Activated T-helper 1 cell treated with anti-CD3 and anti-CD28 coated beads, Interleukin-2, amount 50 U/mL, for 16 hours (primary cell): ENCODE measurements at places on chromosomes 4 and X.

GRCh38 chrX:71160475-71160874 lies 15.8 kb downstream of the NLGN3 start:
- DNase-seq = no peak

- no peak for DNase-seq
These were observed 751 bp upstream of the RGS12 start for GRCh38 chr4:3291969-3292570.

GRCh38 chr4:174742561-174742960 lies 86.5 kb downstream of the GLRA3 start:
- DNase-seq = no peak

- DNase-seq = no peak
These were observed 128.3 kb downstream of the MANBA start for GRCh38 chr4:102632241-102633065.

DNA sequence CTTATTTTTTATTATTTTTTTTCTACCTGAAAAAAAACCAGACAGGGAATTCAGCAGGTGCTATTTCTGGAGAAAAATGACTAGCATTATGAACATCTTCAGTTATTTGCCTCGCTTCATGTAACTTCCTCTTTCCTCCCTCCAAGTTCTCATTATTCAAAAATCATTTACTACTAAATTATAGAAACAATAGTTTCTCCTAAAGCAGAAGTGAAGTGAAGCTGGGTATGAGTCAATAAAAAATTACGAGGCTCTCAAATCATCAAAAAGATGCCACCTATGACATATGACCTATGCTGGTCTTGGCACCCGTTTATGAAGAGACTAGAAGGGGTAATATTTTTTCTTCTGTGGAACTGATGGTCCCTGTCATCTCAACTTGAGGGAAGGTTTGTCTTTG lies 145.0 kb upstream of the AADAT start:
- no peak for DNase-seq

- DNase-seq = no peak
These were observed 1.8 kb downstream of the PNMA5 start for GRCh38 chrX:152992115-152992514.

- no peak for DNase-seq
These were observed 46.8 kb downstream of the HTRA3 start for GRCh38 chr4:8316251-8316771.

GRCh38 chr4:1009542-1010394 lies 1.7 kb upstream of the FGFRL1 start:
- DNase-seq = peak; percentile 76

- DNase-seq = no peak
These were observed 37.8 kb downstream of the RNF175 start for GRCh38 chr4:153722036-153722435.

GRCh38 chr4:53477038-53477565 lies 99.7 kb downstream of the FIP1L1 start:
- no peak for DNase-seq

GRCh38 chr4:88230461-88230891 lies 53.9 kb downstream of the PPM1K start:
- no peak for DNase-seq

DNA sequence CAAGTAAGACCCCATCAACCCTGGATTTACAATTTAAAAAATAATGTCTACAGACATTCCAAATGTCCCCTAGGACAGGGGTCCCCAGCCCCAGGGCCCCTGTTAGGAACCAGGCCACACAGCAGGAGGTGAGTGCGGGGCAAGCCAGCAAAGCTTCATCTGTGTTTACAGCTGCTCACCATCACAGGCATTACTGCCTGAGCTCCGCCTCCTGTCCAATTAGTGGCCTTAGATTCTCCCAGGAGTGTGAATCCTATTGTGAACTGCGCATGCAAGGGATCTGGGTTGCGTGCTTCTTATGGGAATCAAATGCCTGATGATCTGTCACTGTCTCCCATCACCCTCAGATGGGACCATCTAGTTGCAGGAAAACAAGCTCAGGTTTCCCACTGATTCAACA lies 146.1 kb downstream of the ATP10D start:
- no peak for DNase-seq

DNA sequence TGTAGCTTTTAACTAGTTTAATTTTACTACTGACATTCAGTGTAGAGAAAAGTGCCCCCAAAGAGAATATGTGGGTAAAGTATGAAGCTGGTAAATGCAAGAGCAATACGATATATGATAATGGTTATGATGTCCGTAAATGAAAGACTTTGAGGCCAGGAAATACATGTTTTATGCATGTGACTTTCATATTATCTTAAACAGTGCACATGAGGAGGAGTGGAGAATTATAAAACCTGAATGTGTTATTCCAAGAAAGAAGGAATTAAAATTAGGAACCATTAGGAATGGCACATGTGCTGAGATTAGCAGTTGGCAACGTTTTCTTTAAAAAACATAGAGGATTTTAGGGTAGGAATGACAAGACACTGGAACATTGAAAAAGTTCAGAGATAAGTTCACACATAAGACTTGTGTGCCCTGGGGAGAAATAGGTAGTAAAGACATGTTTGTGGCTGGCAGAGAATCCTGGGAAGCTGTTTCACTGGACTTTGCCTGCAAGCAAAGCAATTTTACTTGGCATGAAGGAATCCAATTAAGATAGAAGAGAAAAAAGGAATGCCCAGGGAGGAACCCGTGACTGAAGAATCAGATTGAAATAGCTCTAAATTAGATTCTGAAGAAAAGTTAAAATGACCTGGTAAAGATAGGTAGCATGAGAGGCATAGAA lies 20.0 kb downstream of the GK start:
- DNase-seq = no peak
